ENCODE measurements at places on chromosomes 6 and 20.
A peak's percentile ranks its signal among the peaks of the same experiment; 100 is the strongest.

DNA sequence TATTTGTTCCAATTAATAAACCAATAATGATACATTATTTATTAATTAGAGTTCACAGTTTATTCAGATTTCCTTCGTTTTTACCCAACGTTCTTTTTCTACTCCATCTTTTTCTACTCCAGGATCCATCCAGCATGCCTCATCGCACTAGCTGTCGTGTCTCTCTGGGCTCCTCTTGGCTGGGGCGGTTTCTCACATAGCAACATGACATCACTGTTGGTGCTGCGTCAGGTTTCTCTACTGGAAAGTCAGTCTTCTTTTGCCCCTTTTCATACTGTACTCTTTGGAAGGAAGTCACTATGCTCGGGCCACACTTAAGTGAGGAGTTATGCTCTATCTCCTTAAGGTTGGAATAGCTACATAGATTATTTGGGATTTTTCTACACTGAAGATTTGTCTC is 13.7 kb upstream of the SOX12 start:
- no peak for DNase-seq

DNA sequence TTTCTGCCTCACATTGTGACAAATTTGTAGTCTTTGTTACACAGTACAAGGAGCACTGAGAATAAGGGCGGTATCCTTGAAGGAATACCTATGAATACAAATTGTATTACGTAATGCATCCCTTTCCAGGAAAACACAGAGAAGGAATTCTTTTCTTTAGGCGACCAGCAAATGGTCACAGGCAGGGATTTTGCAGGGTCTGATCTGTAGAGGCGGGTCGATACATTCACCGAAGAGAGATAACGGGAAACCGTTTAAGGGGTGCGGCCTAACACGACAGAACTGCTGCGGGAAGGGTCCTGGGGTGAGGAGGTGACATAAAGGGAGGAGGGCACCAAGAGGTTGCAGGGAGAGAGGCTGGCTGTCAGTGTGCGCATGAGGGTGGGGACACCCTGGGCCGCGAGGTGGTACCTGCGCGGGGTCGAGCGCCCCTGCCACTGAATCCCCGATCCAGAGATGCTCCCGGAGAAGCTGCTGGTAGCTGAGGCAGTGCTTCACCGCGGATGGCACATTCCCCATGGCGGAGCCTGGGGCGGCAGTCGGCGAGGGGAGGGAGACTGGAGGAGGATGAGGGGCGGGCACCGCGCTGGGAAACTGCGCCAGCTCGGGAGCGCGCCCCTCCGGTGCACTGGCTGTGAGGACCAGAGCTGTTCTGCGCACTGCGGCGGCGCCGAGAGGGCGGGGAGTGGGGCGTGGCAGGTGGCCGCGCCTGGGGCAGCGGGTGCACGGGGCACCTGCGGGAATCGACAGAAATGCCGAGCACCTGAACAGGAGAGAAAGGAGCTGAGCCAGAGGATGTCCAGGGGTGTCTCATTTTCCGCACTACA is at the start of gene HMGCLL1:
Gene HMGCLL1 (minus strand): TSS at position 656 of the 827 bp plus-strand sequence. CDS start 137 bp downstream, at position 519.
- no peak for DNase-seq

DNA sequence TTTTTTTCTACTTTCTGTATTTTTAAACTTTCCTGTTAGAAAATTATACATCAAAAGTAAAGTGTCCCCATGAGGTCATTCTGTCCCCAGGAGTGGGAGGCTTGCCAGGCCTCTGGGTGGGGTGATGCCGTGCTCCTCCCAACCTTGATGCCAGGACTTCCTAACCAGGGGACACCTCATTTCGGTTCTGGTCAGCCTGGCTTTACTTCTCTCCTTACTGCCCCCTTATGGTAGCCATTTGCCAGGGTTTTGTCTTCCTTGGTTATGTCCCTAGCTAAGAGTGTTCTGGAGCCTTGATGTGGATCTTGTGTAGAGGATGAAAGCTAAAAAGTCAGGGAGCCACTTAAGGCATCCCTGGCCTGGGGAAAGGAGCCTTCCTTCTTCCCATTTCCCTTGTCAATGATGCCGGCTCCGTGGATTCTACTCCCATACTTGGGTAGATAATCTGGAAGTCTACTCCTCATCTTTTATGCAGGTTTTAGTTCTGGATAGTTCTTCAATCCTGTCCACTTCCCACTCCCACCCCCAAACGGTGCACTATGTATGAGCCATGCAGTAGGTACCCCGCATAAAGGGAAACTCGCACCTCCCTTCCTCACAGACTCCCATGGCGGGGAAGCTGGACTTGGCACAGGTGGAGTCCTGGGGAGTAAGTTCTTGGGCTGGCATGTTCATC is 164.1 kb upstream of the SALL4 start:
- DNase-seq = peak; percentile 30

DNA sequence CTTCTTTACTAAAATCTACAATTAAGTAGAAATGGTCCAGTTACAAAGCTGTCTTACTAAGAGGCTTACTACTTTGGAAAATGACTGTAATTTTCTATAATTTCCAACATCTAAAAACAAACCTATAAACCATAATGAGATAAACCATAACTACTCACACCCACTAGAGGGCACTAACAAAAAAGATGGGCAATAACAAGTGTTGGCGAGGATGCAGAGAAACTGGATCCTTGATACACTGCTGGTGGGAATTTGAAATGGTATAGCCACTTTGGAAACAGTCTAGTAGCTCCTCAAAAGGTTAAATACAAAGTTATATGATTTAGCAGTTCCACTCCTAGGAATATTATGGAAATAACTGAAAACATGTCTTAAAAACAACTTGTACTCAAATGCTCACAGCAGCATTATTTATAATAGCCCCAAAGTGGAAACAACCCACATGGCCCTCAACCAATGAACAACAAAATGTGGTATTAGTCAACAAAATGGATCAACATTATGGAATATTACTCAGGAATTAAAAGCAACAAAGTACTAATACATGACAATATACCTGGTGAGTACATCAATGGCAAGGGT is 50.6 kb downstream of the GJA10 start:
- no peak for DNase-seq

GRCh38 chr6:125986301-125987025 is at the start of gene TRMT11:
TSS of gene TRMT11 (plus strand) at chr6:125986540. CDS start at chr6:125986551, 11 bp downstream.
- DNase-seq = peak; percentile 89

GRCh38 chr20:61306937-61307475 is 54.9 kb downstream of the CDH4 start:
- no peak for DNase-seq

GRCh38 chr6:150751296-150751695 is 114.2 kb upstream of the MTHFD1L start:
- DNase-seq = no peak

GRCh38 chr6:34094474-34095135 is 51.3 kb downstream of the GRM4 start:
- peak; percentile 26 for DNase-seq

- DNase-seq = no peak
Observed at GRCh38 chr20:54095824-54096223, 25.4 kb upstream of the BCAS1 start.

DNA sequence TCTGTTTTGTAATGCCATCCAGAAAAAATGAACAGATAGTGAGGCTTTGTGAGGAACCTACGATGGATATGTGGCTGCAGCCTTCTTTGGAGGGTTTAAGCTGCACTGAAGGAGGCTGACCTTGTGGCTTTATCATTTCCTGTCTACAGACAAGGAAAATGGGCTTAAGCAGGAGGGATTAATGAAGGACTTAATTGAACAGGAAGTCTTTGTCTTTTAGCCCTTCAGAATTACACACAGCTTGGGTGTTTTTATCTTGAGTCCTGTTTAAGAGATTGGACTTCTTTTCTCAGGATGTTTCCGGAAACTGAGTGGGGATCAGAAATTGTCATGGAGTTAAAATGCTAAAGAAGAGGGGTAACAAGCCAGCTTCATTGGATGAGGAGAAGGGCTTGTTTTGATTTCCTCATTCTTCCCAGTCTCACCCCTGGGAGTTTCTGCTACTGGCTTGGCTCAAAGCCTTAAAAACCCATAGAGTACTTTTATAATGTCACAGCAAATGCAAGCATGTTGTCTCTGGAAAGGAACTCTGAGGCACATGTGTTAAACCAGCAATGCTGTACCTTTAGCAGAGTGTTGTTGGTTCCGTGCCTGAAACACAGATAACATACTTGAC is 193.6 kb downstream of the JARID2 start:
- no peak for DNase-seq

DNA sequence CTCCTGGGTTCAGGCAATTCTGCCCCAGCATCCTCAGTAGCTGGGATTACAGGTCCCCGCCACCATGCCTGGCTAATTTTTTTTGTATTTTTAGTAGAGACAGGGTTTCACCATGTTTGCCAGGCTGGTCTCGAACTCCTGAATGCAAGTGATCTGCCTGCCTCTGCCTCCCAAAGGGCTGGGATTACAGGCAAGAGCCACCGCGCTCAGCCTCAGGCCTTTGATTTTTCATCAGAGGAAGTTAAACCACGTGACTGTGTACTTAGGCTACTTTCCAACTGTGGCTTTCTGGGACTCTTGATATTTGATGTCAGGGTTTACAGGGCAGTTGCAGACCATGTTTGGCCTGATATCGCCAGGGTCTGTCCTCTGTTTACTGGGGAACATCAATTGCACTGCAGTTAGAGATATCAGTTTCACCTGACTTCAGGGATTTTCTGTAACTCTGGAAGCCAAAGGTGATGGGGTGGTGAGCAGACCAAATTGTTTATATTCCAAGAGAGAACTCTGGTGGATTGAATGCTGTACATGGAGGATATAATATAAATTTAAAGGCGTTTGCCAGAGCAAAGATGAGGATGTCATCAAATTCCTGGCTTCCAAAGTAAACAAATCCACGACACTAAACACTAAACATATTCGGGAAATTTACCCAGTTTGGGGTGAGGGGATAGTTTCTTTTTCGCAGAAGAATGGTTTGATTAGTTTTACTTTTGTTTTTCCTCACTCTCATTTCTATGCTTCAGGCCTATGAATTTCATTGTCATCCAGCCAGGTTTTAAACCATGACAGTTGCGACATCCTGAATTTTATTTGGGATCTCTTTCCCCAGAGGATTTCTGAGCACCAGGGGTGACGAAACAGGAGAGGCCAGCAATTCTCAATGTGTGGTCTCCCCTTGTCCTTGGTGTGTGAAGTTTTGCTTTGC is 4.2 kb downstream of the PSMF1 start:
- DNase-seq = no peak

DNA sequence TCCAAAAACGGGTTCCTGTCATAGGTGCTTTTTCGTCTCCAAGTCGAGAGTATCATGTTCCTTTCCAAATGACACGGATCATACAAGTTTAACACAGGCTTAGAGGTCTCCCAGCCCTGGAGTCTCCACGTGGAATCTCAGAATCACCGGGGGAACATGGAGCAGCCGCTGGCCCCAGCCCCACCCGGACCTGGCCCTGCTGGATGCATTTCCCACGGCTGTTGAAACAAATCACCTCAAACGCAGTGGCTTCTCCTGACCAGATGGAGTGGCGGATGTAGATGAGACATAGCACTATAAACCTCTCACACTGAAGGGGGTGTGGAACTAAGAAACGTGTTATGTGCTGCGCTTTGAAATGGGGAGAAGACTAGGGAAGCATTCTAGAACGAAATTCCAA is 70.0 kb upstream of the FRMD1 start:
- DNase-seq = no peak

- no peak for DNase-seq
Observed at GRCh38 chr6:39200498-39201020, 28.7 kb downstream of the KCNK5 start.

- DNase-seq = no peak
Observed at GRCh38 chr6:170512249-170512648, 40.9 kb downstream of the PSMB1 start.

DNA sequence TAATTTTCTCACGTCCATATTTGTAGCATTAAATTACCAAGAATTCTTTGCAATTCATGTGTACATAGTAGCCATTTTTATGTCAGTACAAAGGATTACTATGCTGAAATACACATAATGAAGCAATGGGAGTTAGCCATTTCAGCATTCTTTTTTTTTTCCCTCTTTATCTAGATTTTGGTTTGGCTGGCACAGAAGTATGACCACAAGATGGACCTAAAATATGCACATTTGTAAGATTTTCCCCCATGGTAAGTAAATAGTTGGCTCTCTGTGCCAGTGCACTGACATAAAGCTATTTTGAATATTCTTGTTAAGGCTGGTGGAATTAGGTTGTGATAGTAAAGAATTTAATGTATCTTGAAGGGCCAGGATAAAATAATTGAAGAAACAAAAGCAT is 486.1 kb upstream of the BTBD3 start:
- DNase-seq = no peak

DNA sequence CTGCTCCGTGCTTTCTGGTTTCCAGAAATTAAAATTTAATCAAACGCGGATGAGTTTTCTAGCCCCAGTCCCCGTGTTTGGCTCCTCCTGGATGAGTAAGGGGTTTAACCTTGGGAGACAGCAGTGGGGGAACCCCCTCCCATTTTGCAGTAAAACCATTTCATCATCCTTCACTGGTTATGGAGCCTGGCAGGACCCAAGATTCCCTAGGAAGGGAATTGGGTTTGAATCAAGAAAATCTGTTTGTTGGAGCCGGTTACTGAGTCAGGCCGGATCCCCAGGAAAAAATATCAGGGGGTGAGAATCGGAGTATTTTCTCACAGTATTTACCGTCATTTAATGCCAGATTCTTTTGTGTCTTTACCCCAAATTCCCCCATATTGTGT is 754 bp downstream of the YWHAB start:
- DNase-seq = no peak

GRCh38 chr6:100452998-100453397 is 11.7 kb downstream of the SIM1 start:
- DNase-seq = no peak

DNA sequence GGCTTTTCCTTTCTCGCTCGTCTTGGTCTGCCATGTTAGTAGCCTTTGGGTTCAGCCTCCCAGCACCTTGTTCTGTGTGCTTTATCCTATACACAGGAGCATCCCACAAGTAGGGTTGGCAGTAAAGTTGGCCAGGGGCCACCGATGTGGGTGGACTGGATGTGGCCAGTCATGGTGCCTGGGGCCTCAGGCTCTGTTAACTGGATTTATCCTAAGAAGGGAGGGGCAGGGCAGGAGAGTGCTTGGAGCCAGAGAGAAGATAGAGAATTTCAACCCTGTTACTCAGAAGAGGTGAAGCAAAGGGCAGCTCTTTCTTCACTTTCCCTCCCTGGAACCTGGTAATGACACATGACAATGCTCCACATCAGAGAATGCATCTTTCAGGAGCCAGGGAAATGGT is 14.1 kb upstream of the SIRPB2 start:
- no peak for DNase-seq

- DNase-seq = no peak
Observed at GRCh38 chr6:16591396-16592222, 169.7 kb downstream of the ATXN1 start.

- no peak for DNase-seq
Observed at GRCh38 chr6:4280707-4281106, 145.3 kb upstream of the ECI2 start.

- no peak for DNase-seq
Observed at GRCh38 chr6:3786141-3786540, 34.6 kb upstream of the PXDC1 start.

DNA sequence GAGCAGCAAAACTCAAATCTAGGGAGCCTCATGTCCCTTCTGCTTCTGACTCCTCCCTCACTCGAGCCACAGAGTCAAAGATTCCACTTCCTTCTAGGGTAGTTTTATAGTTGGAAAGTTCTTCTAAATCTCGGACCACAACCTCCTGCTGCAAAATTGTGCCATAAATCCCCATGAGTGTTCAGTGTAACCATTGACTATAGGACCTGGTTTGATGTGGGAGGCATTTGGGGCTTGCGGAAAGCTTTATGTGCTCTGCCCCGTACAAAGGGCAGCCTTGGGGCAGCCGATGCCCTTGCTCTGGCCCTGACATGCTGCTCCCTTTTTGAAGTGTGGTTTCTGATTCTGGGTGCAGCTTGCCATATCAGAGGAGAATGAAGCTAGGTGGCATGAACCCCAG is 43.6 kb upstream of the IER3 start:
- no peak for DNase-seq

Data from RPMI8226 (cell line).